Activated CD4-positive, CD25-positive, alpha-beta regulatory T cell treated with anti-CD3 and anti-CD28 coated beads, Interleukin-2, amount 50 U/mL, for 16 hours (primary cell): ENCODE measurements at places on chromosomes 7 and 10.

- DNase-seq: no peak
Measured at GRCh38 chr10:8776926-8777622, 722.6 kb downstream of the GATA3 start.

DNA sequence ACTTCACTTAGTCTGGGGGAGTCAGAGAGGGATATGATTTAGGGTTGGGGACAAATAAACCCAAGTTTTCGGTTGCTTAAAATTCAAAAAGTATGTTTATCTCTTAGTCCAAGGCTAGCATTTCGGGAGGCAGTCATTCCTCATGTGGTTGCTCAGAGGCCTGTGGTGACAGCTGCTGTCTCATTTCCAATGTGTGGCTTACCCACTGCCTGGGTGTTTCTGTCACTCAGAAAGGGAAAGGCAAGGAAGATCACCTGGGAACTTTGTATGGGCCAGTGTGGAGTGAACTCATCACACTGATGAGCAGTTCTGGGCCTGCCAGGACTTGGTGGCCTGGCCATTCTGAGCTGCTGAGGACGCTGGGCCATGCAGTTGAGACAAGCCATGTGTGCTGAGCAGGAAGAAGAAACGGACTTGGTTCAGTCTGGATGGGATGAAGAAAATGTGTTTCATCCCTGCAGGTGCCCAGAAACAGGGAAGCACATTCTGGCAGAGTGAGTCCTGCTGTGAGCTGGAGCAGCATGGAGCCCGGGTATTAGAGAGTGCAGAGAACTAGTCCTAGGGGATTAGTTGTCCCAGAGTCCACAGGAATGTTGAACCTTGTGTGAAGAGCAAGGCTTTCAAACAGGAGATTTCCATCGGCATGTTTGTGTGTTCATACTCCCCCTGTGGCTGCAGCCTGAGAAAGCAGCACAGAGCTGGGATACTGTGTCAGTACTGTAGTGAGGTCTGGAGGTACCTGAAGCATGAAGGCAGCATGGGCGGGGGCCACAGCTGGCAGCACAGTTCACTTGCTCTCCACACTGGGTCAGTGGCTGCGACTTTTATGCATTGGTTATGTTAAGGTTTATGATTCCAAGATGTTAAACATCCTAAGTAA is 211.1 kb upstream of the IGFBP3 start:
- no peak for DNase-seq

DNA sequence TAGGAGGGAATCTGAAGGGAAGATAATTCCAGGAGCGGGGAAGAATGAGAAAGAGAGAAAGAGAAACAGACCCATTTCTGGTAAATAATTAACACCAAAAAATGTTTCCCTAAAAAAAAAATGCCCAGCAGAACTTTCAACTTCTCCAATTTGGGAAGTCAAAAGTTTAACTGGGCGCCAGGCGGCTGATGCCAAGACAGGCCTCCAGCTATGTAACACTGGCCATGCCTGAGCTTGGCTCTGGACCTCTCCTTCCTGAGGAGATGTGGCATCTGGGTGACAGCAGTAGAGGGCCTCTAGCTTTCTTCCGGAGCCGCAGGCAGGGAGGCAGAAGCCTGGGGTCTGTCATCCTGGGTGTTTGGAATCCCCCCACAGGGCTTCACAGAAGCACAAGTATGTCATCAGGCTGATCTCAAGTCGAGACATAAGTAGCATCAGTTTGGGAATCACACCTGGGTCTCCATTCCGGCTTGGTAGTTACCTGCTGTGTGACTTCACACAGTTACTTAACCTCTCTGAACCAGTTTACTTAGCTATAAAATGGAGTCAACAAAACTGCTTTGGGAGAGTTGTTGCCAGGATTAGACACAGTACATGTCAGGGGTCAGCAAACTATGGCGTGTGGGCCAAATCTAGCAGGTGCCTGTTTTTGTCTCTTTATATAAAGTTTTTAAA is 50.5 kb upstream of the TCF7L2 start:
- no peak for DNase-seq

DNA sequence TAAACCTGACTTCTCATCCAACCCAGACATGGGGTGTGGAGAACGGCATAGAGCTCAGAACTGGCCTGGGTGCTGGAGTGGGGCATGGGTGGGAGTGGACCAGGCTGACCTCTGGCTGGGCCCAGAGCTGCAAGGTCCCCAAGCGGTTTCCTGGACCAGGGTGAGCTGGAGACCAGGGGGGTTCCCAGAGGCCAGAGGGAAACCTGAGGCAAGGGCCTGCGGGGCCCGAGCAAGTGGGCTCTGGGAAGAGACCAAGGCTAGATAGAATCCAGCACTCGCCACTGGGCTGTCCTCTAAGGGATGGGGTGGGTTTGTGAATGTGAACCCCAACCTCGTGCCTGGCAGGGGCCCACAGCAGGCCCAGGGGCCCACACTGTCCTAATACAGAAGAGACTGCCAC is 39.4 kb upstream of the RET start:
- DNase-seq: no peak

DNA sequence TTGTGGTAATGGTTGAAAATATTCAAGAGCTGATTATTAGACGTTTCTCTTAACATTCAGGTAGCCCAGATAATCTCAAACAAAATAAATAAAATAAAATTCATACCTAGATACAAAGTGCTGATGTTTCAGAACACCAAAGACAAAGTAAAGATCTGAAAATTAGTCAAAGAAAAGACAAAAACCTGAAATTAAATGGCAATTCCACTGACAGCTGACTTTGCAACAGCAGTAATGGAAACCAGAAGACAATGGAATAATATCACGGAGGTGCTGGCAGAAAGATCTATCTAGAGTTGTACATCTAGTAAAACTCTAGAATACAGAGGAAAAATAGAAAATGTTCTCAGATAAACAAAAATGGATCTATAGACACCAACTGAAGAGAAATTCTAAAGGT is 58.0 kb upstream of the IKZF1 start:
- DNase-seq: no peak

- no peak for DNase-seq
Measured at GRCh38 chr10:1360011-1360557, 303.9 kb downstream of the WDR37 start.

DNA sequence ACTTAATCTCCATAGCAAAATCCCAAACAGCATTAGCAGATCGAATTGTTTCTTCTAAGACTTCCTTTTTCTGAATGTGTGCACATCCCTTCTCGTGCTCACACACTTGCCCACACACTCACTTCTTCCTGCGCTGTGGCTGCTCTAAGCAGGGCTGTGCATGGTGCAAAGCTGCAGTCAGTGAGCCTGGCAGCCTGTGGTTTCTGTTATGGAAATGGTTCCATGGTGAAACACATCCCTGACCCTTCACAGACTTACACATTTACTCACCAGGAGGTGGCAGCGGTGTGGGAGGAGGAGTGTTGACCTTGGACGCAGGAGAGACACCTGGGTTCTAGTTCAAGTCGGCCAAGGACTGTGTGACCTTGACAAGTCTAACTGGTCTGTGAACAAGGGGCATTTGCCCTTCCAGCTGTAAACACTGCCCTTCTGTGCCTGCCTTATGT is 24.9 kb downstream of the MTURN start:
- DNase-seq: no peak
